ENCODE measurements at places on chromosomes 7 and 10.
A peak's percentile ranks its signal among the peaks of the same experiment; 100 is the strongest.

GRCh38 chr7:123719197-123719721 is 29.5 kb downstream of the WASL start:
- no peak for DNase-seq

GRCh38 chr10:29479081-29479925 is 155.5 kb downstream of the SVIL start:
- no peak for DNase-seq

- DNase-seq: no peak
Measured at GRCh38 chr10:59907918-59908807, 1.8 kb upstream of the CCDC6 start.

DNA sequence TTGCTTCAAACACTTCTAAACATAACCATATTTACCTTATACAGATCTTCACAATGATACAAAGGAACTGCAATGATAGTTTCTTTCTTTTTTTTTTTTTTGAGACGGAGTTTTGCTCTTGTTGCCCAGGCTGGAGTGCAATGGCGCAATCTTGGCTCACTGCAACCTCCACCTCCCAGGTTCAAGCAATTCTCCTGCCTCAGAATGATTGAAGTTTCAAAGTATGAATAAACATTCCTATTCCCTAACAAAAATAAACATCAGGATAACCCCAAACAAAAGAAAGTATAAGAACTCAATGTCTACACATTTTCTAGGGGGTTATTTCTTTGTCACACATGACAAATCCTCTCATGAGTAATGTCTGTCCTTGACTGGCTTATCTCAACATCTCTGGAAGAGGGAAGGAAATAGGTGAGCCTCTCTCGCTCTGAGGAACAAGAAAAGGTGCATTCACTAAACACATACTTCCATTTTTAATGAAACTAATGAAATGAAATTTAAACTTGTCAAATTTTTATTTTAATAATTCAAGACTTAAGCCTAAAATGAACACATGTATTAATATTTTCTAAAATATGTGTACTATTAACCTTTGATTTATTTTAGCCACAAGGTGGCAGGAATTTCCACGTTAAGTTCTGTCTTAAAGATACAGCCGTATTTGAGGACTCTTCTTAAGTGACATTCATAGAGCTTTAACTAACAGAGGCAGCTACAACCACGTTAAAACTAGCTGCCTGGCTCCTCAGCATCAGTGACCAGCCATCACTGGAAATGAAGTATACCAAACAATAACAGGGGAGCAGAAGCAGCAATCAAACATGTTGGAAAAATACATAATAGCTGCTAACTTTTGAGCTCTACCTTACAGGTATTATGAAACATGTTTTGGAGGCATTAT is 58.3 kb downstream of the MALSU1 start:
- DNase-seq: no peak

DNA sequence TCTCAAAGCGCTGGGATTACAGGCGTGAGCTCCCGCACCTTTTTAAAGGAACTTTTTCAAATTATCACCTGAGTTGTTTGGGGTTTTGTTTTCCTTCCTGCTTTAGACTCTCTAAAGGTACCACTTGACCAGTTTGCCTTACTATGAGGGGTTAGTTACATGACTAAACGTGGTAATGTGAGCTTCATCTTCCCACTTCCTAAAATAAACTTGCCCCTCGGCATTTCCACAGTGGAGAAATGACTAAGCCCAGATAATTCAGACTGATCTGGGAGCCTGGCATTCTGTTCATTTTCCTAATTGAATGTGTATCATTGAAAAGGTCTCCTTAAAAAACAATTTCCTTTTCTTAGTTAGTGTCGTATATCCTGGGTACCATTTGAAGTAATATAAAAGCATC is 163.4 kb downstream of the PLXDC2 start:
- no peak for DNase-seq

DNA sequence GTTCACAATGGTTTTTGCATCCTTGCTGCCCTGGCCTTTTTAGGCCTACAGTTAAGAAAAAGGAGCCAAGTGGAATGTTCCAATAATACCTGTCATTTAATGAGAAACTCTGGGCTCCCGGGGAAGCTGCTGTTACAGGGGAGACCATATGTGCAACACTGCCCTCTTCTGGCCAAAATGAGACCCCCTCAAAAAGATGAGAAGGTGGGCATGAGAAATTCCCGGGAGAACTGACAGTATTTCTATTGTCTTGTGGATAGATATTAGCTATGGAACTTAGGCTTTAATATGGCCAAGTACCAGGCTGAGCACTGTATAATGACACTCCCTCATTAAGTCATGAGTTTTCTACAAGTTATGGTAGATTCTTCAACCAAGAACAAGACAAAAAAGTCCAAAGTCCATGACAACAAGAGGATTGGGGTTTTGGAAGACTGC is 99.4 kb downstream of the CCDC3 start:
- DNase-seq: peak; percentile 27

DNA sequence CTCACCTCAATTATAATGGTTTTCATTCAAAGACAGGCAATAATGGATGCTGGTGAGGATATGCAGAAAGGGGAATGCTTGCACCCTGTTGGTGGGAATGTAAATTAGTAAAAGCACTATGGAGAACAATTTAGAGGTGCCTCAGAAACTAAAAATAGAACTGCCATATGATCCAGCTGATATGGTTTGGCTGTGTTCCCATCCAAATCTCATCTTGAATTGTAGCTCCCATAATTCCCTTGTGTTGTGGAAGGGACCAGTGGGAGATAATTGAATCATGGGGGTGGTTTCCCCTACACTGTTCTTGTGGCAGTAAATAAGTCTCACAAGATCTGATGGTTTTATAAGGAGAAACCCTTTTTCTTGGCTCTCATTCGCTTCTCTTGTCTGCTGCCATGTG is 87.7 kb downstream of the TES start:
- no peak for DNase-seq

DNA sequence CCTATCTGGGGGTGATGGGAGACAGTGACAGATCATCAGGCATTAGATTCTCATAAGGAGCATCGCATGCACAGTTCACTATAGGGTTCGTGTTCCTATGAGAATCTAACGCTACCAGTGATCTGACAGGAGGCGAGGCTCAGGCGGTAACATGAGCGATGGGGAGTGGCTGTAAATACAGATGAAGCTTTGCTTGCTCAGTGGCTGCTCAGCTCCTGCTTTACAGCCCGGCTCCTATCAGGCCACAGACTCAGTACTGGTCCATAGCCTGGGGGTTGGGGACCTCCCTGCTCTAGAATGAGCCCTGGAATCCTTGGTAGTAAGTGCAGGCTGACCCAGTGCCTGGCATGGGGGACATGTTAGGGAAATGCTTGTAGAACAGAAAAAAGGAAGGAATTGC is 426.0 kb downstream of the TYW1 start:
- DNase-seq: no peak

DNA sequence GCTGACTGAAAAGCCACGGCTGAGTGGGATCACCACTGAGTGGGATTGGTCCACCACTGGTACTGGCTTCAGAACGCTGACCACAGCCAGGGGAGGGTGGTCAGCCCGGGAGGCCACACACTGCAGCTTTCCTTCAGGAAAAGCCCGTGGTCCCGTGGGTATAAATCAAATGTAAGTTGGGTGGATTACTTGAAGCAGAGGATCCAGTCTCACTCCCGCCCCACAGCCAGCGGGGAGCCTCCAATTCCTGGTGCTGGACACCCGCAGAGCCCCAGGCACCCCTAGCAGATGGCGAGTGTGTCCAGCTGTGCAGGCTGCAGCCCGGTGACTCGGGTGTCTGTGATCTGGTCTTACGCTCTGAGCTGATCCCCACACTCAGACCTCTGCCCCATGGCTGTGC is 231.1 kb upstream of the ZNF32 start:
- DNase-seq: no peak

- DNase-seq: no peak
Measured at GRCh38 chr10:33216661-33217427, 117.6 kb downstream of the NRP1 start.
